ENCODE measurements at places on chromosomes 12 and 14.

- DNase-seq: no peak
These were observed 25.6 kb upstream of the NFYB start for GRCh38 chr12:104163631-104164030.

DNA sequence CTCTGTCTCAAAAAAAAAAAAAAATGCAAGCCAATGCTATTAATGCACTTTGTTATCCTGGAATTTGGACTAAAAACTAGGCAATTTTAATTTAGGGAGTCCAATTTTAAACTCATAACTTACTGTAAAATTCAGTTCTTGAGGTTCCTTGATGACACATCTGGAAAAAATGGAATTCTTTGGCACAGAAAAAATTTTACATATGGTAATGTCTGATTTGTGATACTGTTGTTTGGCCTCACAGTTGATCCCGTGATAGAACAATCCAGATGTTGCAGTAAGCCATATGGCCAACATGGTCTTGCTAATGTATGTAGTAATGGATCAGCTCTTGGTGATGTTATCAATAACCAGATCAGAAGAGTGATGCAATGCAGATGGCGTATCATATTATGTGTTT is 1089.8 kb downstream of the FLRT2 start:
- DNase-seq: no peak

DNA sequence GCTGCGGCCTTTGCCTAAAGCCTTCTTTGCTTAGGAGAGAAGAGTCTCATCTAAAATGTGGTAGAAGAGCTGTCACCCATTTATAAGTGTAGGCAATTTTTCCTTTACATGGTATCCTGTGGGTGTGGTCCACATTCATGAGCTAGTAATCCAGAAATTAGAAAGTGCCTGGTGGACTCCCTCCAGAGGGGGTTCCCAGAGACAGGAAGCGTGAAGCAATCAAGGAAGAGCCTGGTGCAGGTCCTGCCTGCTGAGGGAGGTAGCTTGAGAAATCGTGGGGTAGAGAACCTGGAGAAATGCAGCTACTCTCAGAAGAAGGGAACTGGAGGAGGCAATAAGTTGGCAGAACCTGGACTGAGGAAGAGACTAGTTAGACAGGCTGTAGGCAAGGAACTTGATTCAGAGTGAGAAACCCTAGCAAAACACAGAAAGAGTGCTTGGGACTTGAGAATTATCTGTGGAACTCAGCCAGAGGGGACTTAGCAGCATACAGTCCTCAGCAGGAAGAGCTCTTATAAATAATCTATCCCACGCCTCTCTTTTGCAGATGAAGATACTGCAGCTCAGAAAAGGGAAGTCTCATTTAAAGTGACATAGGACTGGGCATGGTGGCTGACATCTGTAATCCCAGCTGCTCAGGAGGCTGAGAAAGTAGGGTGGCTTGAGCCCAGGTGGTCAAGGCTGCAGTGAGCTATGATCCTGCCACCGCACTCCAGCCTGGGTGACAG is 182.4 kb upstream of the CCND2 start:
- peak; percentile 25 for DNase-seq

GRCh38 chr12:87883806-87884205 is 145.4 kb downstream of the C12orf50 start:
- no peak for DNase-seq

DNA sequence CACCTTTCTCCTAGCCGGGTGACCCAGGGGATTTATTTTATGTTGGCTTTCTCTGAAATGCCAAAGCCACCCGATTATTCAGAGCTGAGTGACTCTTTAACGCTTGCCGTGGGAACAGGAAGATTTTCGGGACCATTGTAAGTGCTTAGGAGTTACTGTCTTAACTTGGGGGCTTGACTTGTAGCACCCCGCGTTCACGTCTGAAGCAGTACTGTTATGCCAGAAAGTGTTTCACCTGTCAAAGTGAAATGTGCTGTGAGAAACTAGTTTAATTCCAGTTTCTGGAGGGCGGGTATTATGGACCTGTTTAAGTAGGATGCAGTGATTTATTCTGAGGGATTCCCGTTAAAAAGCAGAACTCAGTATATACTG is 218 bp downstream of the LYSET start:
- no peak for DNase-seq

DNA sequence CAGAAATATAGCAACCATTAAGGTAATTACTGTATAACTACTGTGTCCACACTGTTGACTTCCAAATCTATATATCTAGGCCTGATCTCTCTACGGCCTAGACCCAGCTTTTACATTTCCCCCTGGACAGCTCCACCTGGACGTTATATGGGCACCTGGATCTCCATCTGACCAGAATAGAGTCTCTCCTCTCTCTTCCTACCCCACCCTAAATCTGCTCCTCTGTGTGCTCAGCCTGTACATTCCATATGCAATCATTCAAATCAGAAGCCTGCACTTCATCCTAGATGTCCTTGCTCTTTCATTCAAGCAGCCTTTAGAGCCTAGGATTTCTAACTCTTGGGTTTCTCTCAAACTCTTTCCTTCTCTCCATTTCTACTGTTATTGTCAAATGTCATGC is 255.0 kb downstream of the PAX9 start:
- no peak for DNase-seq

DNA sequence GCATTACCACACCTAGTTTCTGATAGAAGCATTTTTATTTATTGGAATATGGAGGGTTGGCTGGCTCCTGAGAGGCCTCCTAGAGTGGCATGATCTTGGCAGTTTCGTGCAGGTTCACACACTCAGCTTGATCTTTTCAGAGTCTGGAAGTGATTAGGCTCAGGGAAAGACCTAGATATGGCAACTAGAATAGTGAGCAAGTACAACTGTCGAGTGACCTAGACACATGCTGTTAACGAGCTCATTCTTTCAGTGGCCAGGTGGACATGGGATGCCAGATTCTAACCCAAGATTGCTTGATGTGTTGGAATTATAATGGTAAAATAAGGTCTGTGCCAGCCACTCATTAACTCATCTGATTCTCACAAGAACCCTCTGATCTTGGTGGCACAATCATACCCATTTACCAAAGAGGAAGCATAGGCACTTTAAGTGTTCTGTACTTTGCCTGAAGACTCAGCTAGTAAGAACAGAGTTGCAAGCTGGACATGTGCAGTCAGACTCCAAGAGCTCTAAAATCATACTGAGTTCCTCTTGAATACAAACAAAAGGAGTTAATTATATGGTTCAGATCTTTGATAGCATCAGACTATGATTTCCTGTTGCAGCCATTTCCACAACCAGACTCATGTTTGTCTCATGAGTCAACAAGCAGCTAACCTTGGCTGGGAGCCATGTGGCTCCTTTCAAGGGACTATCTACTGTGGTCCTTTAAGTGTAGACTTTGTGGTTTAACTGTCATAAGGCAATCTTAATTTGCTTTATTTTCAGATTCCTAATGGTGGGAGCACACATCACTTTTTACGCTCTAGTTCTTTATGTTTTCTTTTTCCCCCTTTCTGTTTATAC is 144.2 kb downstream of the PLEKHA5 start:
- peak; percentile 66 for DNase-seq

DNA sequence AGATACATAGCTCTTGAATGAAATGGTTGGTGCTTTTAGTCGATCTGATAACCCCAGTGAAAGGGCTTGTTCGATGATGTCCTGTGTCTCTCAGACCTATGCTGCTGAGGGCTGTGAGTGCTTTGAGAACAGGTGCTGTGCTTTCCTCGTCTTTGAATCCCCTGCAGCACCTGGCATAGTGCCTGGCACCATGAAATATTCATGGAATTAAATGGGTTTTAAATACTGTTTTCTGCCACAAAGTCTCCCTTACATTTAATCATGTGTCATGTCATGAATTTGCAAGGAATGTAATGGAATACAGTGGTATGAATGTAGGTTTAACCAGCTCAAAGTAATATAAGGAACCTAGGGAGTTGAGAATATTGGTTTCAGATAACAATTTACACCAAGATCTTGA is 220.5 kb upstream of the PRICKLE1 start:
- no peak for DNase-seq

DNA sequence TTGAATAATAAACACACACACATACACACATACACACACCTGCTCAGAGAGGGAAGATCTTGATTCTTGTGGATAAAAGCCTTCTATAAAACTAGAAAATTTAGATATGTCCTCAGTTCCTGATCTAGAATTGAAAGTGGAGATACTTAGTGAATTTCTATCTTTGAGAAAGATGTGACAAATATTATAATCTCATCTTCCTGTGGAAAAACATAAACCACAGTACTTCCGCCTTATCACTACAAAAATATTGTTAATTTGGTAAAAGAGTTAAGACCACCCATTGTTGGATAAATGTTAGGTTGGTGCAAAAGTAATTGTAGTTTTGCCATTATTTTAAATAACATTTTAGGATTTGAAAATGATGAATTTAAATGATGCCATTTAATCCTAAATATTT is at the start of gene KLRK1:
Gene KLRK1, minus strand, starts transcription at position 138 of the 400 bp plus-strand sequence. CDS start 1,231 bp downstream, outside the sequence.
- no peak for DNase-seq

DNA sequence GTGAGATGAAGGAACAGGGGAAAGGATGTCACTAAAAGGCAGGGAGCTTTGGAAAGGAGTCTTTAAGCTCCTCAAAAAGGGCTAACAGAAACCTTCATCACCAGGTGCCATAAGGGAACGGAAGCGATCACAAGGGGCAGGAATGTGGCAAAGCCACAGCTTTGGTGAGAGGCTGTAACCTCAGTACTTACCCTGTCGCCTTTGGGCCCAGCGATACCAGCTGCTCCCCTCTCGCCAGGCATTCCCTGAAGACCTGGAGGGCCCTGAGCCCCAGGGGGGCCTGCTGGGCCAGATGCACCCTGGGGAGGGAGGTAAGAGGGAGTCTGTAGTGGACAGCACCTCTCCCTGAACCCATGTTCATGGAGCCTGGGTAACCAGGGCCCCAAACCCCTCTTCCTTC is 18.9 kb downstream of the TMEM106C start:
- no peak for DNase-seq

- DNase-seq: peak; percentile 90
These were observed 28.2 kb upstream of the LRP1-AS start for GRCh38 chr12:57175428-57176138.

DNA sequence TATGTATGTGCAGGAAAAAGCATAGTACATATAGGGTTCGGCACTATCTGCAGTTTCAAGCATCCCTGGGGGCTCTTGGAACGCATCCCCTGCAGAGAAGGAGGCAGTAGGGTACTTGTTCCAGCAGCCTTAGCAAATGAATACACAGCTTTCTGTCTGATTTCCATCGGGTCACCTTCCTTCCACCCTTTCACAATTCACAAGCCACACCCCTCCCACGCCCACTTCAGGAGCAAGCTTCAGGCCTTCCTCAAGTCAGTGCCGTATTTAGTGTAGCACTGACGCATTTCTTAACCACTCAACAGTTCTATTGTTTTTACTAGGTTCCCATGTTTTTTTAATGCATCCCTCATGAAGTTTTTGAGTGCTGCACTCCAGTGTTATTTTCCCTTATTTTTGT is 64.2 kb downstream of the CLMN start:
- DNase-seq: peak; percentile 94

- no peak for DNase-seq
These were observed 141.7 kb upstream of the DAAM1 start for GRCh38 chr14:59046746-59047145.

DNA sequence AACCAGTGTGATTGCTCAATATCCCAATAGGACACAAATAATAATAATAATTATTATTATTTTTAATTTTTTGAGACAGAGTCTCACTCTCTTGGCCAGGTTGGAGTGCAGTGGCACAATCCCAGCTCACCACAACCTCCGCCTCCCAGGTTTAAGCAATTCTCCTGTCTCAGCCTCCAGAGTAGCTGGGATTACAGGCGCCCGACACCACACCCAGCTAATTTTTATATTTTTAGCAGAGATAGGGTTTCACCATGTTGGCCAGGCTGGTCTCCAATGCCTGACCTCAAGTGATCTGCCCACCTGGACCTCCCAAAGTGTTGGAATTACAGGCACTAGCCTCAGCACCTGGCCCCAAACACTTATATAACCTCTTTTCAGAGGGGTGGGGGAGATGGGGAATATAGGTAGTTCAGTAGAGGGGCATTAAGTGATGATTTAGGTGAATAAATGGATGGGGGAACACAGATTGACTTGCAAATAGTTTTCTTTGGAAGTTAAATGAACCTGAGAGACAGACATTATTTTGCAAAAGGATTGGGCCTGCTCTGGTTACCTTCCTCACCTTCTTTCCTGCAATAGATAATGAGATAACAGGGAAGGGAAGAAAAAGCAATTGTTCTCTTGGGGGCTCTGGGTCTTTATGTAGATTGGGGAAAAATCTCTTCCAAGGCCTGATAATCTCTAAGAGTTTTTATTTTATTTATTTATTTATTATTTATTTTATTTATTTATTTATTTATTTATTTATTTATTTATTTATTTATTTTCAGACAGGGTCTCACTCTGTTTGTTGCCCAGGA is 57.7 kb downstream of the RESF1 start:
- DNase-seq: no peak

DNA sequence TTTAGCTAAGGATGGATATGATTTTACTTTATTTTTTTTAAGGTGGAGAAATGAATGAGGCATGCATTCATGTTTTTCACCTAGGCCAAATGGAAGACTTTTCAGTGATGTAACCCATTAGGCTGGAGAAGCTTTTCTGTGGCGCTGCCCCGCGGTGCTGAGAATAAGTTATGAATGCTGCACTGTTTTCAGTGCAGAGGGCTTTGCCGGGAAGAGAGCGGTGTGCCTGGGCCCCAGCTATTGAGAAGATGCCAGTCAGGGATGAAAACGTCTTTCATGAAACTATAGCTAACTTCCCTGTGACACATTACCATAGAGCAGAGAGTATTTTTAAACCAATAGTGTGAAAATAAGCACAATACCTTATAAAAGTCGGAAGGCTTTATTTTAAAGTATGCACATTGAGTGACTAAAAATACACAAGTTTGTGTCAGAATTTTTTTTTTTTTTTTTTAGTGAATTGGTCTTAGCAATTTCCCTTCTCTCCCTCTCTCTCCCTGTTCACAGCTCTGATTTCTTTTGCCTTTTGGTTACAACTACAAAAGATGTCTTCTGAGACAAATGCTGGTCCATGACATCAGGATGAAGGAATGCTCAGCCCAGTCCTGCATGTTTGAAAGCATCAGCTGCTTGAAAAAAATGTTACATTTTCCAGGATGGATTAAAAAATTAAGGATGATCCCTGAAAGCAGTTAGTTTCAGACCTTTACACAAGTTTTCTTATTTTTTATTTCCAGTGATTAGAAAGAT is 48.3 kb downstream of the NPAS3 start:
- no peak for DNase-seq

- peak; percentile 63 for DNase-seq
These were observed 41.8 kb upstream of the HIF1A start for GRCh38 chr14:61653507-61653906.

- DNase-seq: no peak
These were observed 357.5 kb downstream of the FSCB start for GRCh38 chr14:44149597-44149996.

GRCh38 chr12:67853204-67853603 is 136.0 kb upstream of the IFNG-AS1 start:
- no peak for DNase-seq

- no peak for DNase-seq
These were observed 13.9 kb downstream of the PAX9 start for GRCh38 chr14:36675581-36675980.

- peak; percentile 49 for DNase-seq
These were observed 200.3 kb upstream of the DIO3 start for GRCh38 chr14:101361044-101361443.

GRCh38 chr12:2256453-2256852 is 203.7 kb downstream of the CACNA1C start:
- DNase-seq: no peak

GRCh38 chr12:28936711-28937110 is 212.4 kb upstream of the FAR2 start:
- DNase-seq: no peak

- no peak for DNase-seq
These were observed 175.5 kb downstream of the CCDC59 start for GRCh38 chr12:82182601-82183190.

Measured in suppressor macrophage (primary cell).